ENCODE measurements at places on chromosomes 6 and 20. TPM values are rescaled to one million over a fixed set of nuclear protein-coding genes. Genes with fewer than 3 reads are reported as not detected.

CTAGE9 gene
- not detected for total RNA-seq

ZSWIM3 gene
- 2.0 TPM for total RNA-seq

TDP2 gene
- total RNA-seq, result 43.2 TPM

CD93 gene
- total RNA-seq, result 3.3 TPM

ZSCAN31 gene
- total RNA-seq, result 0.52 TPM

GJA1 gene
- not detected for total RNA-seq

DUSP15 gene
- total RNA-seq, result not detected

DPPA5 gene
- not detected for total RNA-seq

MOG gene
- total RNA-seq, result not detected

RING1 gene
- total RNA-seq, result 34.2 TPM

SSTR4 gene
- total RNA-seq, result not detected

RNF182 gene
- not detected for total RNA-seq

RAB44 gene
- total RNA-seq, result 0.27 TPM

HLA-DMB gene
- total RNA-seq, result 17.6 TPM

DNA sequence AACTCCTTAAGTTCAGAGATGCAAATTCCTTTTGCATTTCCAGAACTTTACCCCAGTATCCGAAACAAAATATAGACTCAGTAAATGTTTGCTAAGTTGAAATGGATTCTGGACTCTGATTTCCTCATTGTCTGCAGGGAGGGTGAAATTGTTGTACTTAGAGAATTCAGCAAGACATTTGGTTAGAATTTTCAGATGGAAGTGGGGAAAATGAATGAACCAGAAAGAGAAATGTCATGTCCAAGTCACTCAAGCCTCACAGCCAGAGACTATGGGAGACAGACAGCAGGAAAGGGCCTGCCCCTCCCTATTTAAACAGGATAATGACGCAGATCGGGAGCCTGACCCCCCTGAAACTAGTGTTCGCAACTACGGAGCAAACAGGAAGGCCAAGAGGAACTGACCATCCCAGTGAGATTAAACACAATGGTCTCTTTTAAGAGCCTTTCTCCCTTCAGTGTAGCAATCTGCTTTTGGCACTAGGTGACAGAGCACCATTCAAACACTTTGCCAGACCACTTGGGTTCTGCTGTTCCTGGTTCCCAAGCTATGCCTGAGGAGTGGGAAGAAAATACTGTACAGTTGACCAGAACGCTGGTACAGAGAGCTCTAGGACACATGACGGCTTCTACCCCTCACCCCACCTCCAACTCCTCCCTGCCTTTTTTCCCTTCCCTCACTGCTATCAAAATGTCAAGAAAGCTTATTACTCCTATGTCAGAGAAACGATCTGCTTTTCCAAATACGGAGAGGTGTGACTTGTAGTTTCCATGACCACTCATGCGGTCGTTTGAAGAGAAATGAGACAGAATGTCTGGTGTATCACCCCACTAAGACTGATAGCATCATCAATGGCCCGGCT lies 13.7 kb downstream of the NEDD9 start:
- H3K4me3 ChIP-seq, result no peak overlapping the region
- no peak overlapping the region for H3K27ac ChIP-seq
- no peak for DNase-seq

DNA sequence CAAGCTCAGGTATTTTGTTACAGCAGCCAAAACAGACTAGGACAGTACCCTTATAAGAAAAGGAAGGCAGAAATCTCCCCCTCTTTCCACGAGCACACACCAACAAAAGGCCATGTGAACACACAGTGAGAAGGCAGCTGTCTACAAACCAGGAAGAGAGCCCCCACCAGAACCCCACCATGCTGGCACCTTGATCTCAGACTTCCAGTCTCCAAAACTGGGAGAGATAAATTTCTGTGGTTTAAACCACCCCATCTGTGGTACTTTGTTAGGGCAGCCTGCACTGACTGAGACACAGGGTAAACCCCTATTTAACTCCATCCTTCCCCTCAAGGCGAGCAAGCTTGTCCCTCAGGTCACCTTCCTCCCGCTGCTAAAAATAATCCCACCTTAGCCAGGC lies 475.8 kb upstream of the JARID2 start:
- H3K27ac ChIP-seq, result no peak overlapping the region
- H3K36me3 ChIP-seq, result no peaks in the 10 kb centered on the region
- no peak for DNase-seq

DNA sequence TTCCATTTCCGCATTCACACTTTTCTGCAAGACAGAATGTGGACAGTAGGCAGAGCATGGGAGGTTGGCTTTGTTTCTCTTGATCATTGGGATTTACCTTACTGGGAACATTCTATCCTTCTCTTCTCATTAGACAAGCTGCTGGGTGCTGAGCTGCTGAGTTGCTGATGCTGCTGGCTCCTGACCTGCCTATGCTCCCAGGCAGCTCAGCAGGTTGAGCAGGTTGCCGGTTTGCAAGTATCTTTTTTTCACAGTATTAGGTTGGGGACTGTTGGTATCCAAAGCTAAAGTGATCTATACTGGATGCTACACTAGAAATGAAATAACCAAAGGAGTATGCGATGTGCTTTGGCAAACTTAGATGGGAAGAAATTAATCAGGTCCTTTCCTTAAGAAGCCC lies 23.7 kb upstream of the ADGRF4 start:
- H3K36me3 ChIP-seq, result no peaks in the 10 kb centered on the region
- no peak for DNase-seq
- H3K27me3 ChIP-seq, result no peaks in the 10 kb centered on the region
- no peak overlapping the region for H3K27ac ChIP-seq

- H3K27ac ChIP-seq, result no peak overlapping the region
- DNase-seq, result no peak
- H3K4me1 ChIP-seq, result no peaks in the 10 kb centered on the region
- H3K27me3 ChIP-seq, result no peaks in the 10 kb centered on the region
Observed at GRCh38 chr6:38269461-38270172, 370.1 kb downstream of the BTBD9 start.

DNA sequence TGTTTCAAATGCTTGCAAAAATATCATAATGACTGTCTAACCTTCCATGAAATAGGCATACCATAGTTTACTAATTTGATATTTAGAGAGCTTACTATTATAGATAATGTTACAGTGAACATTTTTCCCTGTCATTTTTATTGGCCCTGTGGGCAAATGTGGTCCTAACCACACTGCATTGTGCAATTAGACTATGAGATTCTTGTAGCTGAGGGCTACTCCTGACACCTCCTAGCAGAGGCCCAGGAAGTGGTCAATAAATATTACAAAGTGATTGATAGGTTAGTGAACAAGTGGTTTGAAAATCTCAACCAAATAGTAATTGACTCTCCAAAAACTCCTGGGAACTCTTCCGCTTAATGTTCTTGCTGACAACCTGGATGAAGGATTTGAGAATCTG lies 160.5 kb upstream of the KCNG1 start:
- H3K4me3 ChIP-seq, result no peak overlapping the region
- H3K27ac ChIP-seq, result no peak overlapping the region
- H3K4me1 ChIP-seq, result no peaks in the 10 kb centered on the region

DNA sequence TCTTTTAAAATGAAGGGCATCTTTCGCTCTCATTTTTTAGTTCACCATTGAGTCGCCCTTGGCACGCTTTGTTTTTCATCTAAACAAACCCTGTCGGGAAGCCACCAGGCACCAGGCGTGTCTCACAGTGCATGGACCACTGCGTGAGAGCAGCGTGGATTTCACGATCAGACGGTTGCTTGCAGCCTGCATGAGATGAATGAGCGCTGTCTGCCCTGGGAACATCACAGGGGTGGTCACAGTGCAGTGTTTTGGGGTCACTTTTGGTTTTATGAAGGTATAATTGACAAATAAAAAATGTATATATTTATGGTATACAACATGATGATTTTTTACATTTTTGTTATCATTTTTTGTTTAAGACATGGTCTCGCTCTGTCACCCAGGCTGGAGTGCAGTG lies 61.3 kb downstream of the CDH4 start:
- no peak overlapping the region for H3K27ac ChIP-seq
- no peak overlapping the region for H3K4me3 ChIP-seq

GRCh38 chr6:36655085-36655724 lies 23.3 kb upstream of the CDKN1A start:
- H3K36me3 ChIP-seq, result no peaks in the 10 kb centered on the region
- DNase-seq, result no peak
- peaks cover 26% of the 10 kb centered on the region for H3K27me3 ChIP-seq
- H3K4me3 ChIP-seq, result no peak overlapping the region
- H3K27ac ChIP-seq, result no peak overlapping the region

GRCh38 chr6:30327232-30327746 lies 562 bp downstream of the TRIM39 start:
- DNase-seq, result no peak
- H3K27me3 ChIP-seq, result no peaks in the 10 kb centered on the region
- peak overlapping the region; percentile 99 for H3K27ac ChIP-seq
- H3K4me1 ChIP-seq, result peaks cover 35% of the 10 kb centered on the region
- peak overlapping the region; percentile 92 for H3K4me3 ChIP-seq

- H3K27me3 ChIP-seq, result peaks cover 7% of the 10 kb centered on the region
- no peak overlapping the region for H3K4me3 ChIP-seq
- H3K4me1 ChIP-seq, result no peaks in the 10 kb centered on the region
- H3K36me3 ChIP-seq, result no peaks in the 10 kb centered on the region
- DNase-seq, result no peak
- H3K27ac ChIP-seq, result no peak overlapping the region
Observed at GRCh38 chr20:49510562-49511122, 28.2 kb upstream of the KCNB1 start.

- no peaks in the 10 kb centered on the region for H3K36me3 ChIP-seq
- no peaks in the 10 kb centered on the region for H3K27me3 ChIP-seq
- no peak for DNase-seq
- no peak overlapping the region for H3K27ac ChIP-seq
- no peak overlapping the region for H3K4me3 ChIP-seq
- H3K4me1 ChIP-seq, result peaks cover 10% of the 10 kb centered on the region
Observed at GRCh38 chr6:137697267-137697938, 169.7 kb upstream of the TNFAIP3 start.

GRCh38 chr20:46814366-46815232 lies 80.0 kb upstream of the EYA2 start:
- no peaks in the 10 kb centered on the region for H3K36me3 ChIP-seq
- no peak overlapping the region for H3K4me3 ChIP-seq
- no peak for DNase-seq
- H3K27ac ChIP-seq, result no peak overlapping the region
- H3K4me1 ChIP-seq, result no peaks in the 10 kb centered on the region

GRCh38 chr20:54237116-54237943 lies 29.4 kb downstream of the PFDN4 start:
- H3K27ac ChIP-seq, result no peak overlapping the region
- H3K36me3 ChIP-seq, result no peaks in the 10 kb centered on the region
- H3K4me1 ChIP-seq, result no peaks in the 10 kb centered on the region
- H3K4me3 ChIP-seq, result no peak overlapping the region
- DNase-seq, result no peak

- DNase-seq, result no peak
- no peak overlapping the region for H3K27ac ChIP-seq
- no peaks in the 10 kb centered on the region for H3K36me3 ChIP-seq
- H3K4me3 ChIP-seq, result no peak overlapping the region
Observed at GRCh38 chr6:17710331-17710730, 3.6 kb upstream of the NUP153 start.

DNA sequence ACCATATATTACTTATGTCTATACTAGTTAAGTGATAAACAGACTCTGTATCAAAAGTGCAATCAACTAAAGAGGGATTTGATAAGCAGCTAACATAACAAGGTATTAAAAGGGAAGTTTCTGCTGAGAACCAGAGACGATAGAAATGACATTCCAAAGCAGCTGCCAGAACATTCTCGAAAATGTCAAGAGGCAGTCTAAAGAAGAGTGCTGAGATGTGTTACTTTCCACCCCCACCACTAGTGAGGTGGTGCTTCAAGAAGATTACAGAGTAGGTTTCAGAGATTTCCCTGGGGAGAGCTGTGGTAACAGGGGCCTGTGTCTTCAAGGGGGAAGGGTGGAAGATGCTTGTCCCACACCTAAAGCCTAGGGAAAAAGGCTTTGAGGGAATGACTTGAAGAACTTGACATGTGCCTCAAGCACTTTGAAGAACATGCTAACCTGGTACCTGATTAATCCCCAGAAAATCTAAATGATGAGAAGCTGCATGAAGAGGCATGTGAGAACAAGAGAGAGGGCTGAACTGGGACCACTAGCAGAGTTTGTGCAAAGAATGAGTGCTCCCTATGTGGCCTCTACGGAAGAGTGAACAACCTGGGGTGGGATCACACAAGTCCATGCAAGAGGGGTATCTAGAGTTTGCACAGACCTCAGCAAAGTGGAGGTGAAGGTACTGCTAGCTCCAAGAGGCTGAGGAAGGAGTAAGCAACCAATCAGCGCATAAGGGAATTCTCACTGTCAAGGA lies 5.0 kb downstream of the FAM184A start:
- H3K4me1 ChIP-seq, result peaks cover 27% of the 10 kb centered on the region
- H3K27ac ChIP-seq, result no peak overlapping the region
- H3K27me3 ChIP-seq, result no peaks in the 10 kb centered on the region
- no peaks in the 10 kb centered on the region for H3K36me3 ChIP-seq
- no peak for DNase-seq

- H3K4me1 ChIP-seq, result no peaks in the 10 kb centered on the region
- H3K27ac ChIP-seq, result no peak overlapping the region
- no peak for DNase-seq
- no peaks in the 10 kb centered on the region for H3K36me3 ChIP-seq
Observed at GRCh38 chr20:20299904-20300303, 68.0 kb upstream of the INSM1 start.

DNA sequence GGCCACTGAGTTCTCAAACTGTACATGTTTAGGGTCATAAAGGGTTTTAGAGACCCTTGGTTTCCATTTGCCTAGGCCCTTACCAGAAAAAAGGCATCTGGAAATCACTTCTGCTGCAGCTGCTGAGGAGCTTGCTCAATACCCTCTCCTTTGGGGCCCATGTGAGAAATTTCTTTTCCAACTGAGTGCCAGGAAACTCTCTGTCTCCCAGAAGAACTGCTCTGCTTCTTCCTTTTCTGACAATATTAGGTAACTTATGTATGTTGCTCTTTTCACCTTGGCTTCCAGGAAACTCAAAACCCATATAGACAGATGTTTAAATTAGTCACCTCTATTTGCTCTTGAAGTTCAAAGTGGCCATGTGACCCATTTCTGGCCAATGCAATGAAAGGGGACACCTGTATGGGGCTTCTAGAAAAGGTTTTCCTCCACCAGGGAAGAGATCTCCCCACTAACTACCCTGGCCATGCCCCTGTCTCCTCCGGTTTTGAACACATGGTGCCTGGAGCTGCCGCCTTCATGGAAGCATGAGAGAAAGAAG lies 121.6 kb downstream of the PREX1 start:
- H3K4me1 ChIP-seq, result peaks cover 13% of the 10 kb centered on the region
- no peaks in the 10 kb centered on the region for H3K27me3 ChIP-seq
- no peak overlapping the region for H3K27ac ChIP-seq
- peak; percentile 49 for DNase-seq
